ENCODE measurements at places on chromosomes 1 and 21.

GRCh38 chr1:197351821-197352440, 83.9 kb downstream of the CRB1 start:
- DNase-seq: no peak

GRCh38 chr1:238488401-238488800, 597.7 kb upstream of the ZP4 start:
- no peak for DNase-seq

DNA sequence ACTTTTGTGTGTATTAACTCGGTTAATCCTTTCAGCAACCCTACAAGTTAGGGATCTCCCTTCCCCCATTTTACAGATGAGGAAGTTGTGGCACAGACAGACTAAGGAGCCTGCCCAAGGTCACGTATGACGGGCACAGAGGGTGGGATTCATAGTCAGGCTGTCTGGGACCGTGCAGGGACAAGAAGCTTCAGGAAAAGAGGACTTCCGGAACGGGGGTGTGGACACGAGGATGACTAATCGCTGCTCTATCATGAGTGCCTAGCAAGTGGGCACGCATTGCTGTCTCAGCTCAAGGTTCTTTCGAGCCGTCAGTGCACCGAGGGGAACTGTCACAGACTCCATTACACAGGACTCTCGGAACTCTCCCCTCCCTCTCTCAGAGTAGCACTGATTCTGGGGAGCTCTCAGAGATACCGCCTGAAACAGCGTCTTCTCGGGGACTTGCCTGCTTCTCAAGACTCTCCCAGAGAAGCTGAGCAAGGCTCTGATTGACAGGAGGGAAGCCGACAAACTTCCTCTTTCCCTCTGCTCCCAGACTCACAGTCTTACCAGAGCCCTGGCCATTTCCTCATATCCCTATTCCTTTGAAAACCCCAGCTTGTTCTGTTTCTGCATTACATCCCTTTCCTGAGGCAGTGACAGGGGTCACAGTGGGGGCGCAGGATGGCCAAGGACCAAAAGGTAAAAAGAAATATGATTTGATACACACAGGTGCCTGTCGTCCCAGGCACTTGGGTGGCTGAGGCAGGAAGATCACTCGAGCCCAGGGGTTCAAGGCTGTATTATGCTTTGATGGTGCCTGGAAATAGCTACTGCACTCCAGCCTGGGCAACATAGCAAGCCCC, 14.4 kb downstream of the FHAD1 start:
- no peak for DNase-seq

DNA sequence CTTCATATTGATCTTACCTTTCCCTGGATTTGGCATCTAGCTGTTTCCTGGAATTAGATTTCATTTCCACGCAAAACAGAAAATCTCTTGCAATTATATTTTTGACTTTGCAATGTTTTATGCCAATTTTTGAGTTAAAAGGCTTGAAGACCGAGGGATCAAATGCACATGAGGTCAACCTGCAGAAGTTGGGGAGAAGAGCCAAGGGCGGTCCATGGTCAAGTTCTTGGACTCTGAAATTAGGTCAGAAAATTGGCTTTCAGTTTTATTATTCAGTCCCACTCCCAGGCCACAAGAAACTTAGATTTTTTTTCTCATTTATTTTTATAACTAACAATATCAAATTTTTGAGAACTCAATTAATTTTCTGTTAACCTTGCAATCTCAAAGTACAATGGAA, 499.1 kb upstream of the USP24 start:
- no peak for DNase-seq

DNA sequence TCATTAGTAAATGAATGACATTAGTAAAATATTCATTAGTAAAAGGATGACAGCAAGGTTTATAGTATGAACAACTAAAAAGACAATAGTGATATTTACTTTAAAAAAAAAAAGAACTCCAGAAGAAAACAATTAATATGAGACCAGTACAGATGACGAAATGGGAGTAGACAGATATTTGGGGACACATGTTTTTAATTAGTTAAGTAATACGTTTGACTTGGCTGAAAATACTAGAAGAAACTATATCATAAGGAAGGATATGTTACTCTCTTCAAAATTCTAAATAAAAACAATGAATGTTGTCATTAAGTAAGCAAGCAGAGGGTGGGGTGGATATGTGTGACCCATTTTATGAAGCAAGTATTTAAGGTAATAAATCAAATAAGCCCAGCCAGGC, 61.9 kb downstream of the GPATCH2 start:
- no peak for DNase-seq

Data from left lobe of liver (tissue), 2 donors.